Sciatic nerve (tissue), 2 donors: ENCODE measurements at places on chromosomes 6 and 20. TPM values are rescaled to one million over a fixed set of nuclear protein-coding genes. Genes with fewer than 3 reads are reported as not detected.

- DNase-seq, result no peak
Observed at GRCh38 chr6:114714836-114715507, 372.1 kb upstream of the HS3ST5 start.

DNA sequence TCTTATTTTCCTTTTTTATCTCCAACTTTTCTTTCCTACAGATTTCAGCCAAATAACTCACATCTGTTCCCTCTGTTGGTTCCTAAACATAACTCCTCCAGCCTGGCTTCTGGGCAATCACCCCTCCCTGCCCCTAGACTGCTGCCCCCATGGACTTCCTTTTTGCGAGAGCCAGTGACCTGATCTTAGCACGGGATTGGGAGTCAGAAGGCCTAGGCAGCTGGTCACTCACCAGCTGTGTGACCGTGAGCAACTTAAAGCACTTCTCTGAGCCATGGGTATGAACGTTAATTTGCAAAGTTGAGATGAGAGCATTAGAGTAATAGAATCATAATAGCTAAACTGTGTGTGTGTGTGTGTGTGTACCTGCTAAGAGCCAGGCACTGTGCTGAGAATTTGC, 4.5 kb upstream of the MMP9 start:
- DNase-seq, result no peak

DNA sequence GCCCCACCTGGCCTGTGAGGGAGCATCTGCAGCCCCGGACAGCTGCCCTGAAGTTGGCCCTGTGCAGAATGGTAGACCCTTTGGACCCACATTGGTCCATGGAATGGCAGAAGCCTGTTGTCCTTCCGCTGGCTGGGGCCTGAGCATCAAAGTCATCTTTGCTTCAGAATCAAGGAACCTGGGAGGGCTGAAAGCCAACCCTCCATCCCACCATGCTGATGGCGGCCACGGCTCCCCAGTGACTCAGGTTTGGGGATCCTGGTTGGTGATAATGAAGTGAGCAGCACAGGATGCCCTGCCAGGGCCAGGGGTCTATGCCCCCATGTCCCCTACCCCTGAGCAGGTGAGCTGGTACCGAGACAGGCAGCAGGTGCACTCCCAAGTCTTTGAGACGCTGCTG, 52.8 kb downstream of the YTHDF1 start:
- no peak for DNase-seq

DNA sequence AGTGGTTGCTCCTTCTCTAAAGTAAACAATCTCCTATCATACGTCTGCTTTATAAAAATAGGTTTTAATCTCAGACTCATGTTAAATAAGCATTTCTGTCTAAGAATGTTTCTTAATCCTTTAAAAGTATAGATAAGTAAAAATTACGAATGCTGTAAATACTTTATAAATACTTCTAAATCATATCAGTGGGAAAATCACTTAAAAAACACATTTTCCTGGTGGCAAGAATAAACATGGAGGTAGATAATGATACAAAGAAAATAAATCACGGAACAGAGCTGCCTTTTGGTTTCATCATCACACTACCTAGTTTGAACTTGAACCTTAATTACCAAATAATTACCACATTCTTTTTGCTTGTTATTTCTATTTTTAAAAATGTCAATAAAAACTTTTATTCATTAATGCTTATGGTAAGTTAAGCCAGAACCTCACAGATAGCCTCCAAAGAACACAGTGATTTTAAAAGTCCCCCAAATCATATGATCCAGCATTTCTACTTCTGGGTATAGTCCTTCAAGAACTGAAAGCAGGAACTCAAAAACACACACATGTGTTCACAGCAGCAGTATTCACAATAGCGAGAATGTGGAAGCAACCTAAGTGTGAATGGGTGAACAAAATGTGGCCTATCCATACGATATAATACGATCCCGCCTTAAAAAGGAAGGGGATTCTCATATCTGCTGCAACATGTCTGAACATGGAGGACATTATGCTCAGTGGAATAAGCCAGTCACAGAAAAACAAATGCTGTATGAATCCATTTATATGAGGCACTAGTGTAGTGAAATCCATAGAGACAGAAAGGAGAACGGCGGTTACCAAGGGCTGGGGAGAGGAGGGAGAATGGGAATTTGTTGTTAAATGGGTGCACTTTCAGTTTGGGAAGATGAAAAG, 72.4 kb downstream of the SLC22A23 start:
- no peak for DNase-seq

LHFPL5 gene
- not detected for total RNA-seq

C20orf204 gene
- total RNA-seq, result 2.1 TPM

PRDM13 gene
- total RNA-seq, result not detected

DNA sequence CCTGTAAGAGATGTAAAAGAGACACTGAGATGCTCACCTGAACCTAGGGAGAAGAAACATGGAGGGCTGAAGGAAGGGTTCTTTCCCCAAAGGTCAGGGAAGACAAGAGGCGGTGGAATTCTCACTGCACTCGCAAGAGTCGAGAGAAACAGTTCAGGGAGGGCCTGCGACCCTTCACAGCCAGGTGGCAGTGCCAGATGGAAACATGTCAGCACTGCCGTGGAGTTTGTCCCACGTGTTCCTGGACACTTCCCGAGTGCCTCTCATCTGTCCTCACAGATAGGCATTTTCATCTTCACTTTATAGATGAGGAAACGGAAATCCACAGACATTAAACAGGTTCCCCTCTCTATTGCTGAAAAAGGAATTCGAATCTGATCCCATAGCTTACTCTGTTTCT, 70.4 kb upstream of the SYNJ2 start:
- DNase-seq, result no peak

DNA sequence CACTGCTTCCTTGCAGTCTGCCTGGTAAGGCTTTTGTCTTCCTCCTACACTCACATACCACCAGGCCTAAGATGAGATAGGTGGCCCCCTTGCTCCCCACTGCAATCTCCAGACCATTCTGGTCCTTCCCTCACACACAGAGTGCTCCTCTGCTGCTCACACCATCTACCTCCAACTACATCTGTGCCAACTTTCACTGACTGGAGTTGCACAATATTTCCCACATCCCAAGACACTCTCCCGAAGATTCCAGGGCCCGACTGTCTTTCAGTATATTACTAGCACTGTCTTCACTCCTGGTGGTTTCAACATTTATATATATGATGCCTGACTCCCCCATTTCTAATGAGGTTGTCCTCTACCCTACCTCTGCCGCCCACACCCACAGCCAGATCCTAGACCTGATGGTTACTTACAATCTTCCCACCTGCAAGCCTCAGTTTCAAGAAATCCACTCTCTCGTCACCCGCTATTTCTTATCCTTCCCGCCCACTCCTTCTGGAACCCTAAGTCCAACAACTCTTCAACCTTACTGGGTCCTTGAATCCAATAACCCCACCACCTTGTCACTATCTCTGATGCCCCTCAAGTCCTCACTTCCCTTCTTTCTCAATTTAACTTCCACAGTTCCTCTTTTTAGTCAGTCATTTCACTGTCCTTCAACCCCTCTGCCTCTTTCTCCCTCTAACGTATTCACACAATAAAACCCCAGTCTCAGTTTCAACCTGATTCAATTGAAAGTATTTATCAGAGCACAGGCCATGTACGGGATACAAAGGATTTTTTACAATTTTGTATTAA, 21.6 kb downstream of the RALGAPA2 start:
- DNase-seq, result no peak

DNA sequence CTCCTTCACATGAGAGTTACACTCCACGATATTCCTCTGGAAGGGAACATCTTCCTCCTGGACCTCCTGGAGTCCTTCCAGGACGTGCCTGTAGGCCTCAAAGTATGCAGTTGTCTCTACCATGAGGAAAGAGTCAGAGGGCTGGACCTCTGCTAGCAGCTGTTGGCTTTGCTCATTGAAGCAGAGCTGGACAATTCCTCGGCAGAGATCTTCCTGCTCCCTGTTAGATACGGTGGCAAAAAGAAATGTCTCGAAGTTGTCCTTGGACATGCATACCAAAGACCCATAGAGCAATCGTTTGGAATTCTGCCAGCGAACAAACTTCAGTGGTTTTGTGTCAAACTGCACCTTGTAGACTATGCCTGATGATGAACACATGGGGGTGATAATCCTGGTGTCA, 7.7 kb downstream of the ZNFX1 start:
- DNase-seq, result no peak

ERVFRD-1 gene
- 0.22 TPM for total RNA-seq

DNA sequence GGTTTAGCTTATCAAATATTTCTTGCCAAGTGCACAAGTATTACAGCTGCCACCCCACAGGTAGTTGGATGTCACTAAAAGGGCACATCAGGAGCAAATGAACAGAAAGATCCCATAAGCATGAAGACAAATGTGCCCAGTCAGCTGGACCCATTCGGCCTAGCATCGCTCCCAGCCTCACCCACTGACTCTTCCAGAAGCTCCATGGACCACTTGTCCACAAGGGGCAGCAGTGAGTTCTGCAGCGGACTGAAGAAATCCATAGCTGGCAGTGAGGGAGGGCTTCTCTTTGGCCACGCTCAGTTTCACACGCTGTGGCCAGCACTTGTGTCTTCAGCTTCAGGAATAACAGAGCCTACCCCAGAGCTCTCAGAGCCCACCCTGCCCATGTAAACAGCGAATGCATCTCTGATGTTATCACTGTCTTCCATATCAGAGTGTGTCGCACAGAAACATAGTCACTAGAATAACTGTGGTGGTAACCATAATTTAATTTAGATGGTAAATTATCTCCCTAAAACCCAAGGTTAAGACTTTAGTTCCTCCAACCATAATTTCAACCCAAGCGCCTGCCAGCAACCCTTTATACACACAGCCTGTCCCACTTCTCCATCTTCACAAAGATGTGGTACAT, 15.8 kb downstream of the CGA start:
- DNase-seq, result peak; percentile 81

FERMT1 gene
- 3.5 TPM for total RNA-seq

DNA sequence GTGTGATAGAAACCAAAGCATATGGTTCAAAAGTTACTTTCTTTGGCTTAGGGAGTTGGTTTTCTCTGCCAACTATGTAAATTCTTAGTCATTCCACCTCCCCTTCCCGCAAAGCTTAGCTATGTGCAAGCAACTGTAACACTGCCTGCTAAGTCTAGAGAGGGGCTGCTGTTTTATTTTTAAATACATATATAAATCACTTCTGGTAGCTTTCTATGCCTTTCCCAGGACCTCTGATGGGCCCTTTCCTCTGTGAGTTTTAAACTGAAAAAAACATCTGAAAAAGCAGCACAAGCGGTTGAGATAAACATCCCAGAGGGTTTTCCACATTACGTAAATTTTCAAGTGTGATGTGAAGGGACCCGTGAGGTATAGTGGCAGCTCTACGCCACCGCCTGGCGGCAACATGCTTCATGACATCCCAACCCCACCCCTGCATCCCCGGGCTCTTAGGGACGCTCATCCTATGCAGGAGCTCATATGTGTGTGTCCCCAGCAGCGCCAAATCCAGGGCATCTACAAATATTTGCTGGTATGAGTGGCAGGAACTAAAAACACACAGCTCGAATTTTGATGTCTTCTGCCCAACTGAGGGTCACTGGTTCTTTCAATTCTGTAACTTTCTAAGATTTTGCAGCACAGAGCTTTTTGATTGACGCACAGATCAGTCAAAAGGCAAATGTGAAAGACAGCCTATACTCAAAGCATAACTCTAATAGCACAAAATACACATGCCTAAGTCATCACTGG, 12.7 kb downstream of the SAYSD1 start:
- DNase-seq, result no peak

- DNase-seq, result no peak
Observed at GRCh38 chr20:48631114-48632016, 196.4 kb downstream of the PREX1 start.

DNA sequence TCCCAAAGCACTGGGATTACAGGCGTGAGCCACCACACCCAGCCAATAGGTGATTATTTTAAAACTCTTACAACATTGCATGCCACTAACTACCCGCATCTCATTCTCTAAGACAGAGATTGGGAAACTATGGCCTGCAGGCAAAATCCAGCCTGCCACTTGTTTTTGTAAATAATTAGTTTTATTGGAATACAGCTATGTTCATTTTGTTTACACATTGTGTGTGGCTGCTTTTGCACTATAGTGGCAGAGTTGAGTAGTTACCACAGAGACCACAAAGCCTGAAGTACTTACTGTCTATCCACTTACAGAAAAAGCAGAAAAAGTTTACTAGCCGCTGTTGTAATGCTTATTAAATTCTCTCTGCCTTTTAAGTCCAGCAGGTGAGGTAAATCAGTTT, 16.4 kb upstream of the PKIG start:
- DNase-seq, result no peak

DNA sequence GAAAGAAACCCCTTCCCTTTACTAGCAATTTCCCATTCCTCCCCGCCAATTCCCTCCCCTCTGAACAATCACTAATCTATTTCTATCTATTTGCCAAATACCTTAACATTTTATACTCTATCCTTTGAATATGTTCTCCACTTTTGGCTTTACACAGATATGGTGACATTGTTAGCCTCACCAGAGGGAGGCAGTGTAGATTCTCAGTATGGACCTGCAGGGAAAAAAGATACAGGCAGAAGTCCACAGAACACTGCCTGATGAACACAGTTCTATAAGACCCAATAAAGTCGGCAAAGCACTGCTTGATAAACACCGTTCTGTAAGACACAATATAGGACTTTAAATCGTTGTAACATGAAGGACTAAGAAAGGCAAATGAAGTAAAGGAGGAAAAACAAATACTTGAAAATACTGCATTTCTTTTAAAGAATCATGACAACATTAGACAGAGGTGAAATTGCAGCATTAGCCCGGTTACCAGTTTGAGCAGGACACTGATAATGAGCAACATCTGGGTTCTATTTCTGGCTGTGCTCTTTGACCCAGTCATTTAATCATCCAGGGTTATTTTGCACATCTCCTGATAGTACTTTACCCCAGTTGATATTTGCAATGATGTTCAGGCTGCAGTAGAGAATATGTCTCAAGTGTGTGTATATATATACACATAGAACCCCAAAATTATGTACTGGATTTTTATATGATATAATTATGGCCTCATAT, 296.8 kb downstream of the UTRN start:
- DNase-seq, result no peak

TTK gene
- 0.80 TPM for total RNA-seq

DNA sequence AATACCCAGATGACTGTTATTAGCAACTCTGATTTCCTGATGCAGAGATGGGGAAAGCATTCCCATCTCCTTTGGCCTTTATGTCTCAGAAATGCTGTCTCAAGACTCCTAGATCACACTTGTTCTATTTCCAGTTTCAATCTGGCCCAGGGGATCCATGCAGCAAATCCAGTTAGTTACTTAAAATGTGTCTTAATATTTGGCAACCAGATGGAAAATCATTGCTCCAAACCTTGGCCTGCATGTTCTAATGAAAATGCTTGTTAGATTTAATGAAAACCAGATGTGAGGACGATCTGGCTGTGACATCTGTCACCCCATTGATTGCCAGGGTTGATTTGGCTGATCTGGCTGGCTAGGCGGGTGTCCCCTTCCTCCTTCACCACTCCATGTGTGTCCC, 125.2 kb downstream of the TSHZ2 start:
- DNase-seq, result no peak

DNA sequence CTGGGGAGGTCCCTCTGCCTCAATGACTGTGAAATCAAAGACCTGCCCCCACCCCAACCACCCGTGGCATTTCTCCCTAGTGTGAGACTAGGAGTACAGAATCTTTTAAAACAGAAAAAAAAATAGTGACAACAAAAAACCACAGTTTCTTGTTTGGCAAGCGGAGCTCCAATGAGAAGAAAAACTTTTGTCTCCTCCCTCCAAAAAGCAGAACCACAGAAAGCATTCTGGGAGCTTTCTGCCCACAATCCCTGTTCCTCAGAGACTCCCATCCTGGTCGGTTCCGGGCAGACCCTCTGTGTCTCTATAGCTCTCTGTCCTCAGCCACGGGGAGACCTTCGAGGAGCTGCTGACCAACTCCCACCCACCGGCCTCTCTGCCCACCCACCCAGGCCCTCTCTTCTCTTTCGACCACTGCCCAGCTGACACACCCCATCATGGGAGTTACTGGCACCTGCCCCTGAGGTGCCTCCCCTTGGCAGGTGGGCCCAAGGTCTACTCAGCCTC, 4.9 kb downstream of the PREX1 start:
- DNase-seq, result no peak
